ENCODE measurements at places on chromosomes 3 and 15.
A peak's percentile ranks its signal among the peaks of the same experiment; 100 is the strongest.

DNA sequence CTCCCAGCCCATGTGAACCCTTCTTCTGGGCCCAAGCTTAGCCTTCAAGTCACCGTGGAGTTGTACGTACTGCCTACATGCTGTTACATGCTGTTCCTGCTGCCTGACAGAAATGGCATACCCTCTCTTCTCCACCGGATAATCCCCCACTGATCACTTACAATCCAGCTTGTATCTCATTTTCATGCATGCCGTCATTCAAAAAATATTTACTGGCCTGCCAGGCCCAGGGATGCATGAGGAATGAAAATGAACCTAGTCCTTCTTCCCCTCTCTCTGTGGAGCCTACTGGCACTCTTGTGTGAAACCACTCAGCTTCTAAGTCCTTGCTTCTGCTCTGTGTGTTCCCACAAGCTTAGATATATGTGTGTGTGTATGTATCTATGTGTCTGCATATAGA lies 60.6 kb downstream of the WNT5A start:
- DNase-seq = no peak

- no peak for DNase-seq
These were observed 344.9 kb upstream of the TPM1 start for GRCh38 chr15:62697636-62698035.

DNA sequence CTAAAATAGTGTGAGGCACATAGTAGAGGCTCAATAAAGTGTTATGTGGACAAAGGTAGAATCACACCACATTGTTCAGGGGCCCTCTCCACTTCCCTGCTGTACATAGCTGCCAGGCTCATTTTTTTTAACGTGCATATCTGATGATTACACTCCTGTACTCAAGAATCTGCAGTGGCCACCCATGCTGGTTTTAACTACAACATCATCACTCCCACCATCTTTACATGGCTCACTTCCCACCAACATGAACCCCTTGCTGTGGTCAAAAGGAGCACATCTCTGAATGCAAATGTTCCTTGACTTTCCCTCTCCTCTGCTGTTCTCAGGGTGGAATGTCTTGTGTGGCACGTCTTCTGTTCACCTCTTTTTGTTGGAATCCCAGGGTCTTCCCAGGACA lies 76.7 kb downstream of the FEM1B start:
- no peak for DNase-seq

- no peak for DNase-seq
These were observed 13.9 kb downstream of the EOMES start for GRCh38 chr3:27708250-27708649.

DNA sequence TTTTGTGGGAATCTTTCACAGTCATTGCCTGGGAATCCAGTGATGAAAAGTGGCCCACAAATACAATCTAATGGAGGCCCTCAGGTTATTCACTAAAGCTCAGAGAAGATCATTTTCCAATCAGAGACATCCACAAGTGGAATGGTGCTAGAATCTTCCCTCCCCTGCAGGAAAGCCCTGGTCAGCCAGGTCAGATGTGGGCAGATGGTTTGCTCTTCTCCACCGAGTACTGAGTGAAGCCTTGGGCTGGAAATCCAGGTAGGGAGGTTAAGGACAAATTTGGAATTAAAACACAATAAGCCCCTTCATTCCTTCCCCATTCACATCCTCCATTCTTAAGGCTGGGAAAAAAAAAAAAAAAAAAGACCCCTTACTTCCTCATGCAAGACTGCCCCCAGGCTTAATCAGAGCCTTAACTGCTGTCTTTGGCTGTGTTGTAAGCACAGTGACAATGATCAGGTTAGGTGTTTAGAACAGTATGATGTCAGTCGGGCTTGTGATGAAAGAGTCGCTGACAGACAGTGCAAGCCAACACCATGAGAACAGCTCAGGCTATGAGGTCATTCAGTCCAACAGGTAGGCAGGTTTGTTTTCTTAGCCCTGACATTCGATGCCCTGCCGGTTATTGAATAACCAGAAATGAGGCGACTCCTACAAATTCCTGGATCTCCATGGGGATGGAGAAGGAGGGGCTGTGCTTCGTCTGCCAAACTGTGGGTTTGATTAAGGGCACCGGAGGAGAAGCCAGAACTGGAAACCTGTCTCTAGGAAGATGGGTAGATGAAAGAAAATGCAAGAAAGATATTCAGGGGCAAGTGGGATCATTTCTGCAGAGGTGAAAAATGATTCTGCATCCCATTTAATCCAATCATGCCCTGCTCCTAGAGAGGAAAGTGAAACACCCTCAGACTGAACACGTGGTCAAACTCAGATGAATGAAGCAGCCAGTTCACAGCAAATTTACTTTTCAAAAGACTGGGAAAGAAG lies 23.5 kb upstream of the HES1 start:
- DNase-seq = no peak

DNA sequence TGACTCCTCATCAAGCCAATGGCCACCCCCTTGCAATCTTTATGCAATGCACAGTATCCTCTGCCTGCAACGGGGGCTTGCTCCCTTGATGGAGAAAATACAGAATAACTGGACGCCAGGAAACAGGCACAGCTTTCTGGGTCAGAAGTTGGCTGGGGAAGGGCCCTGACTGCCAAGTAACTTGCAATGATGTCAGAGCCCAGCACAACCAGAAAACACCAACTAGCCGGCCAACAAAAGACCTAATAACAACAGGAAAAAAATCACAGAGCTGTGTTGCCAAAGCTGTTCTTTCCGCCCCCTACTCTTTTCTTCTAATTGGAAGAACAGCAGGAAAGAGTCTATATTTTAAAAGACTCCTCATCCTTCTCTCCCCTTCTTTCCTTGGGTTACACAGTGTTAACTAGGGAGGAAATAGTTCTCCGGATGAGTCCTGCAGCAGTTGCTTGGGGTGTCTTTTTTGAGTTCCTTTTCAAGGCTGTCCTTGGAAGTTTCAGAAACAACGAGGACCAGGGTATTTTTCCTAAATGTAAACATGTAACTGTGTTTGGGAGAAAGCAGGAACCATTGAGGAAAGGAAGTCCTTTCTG lies 1.4 kb upstream of the SEMA6D start:
- DNase-seq = peak; percentile 36

- no peak for DNase-seq
These were observed 54.3 kb downstream of the BDH1 start for GRCh38 chr3:197501496-197501878.

- DNase-seq = no peak
These were observed 37.6 kb downstream of the PTPN23 start for GRCh38 chr3:47418167-47419082.

- no peak for DNase-seq
These were observed 81.1 kb downstream of the MEGF11 start for GRCh38 chr15:66172324-66172980.

DNA sequence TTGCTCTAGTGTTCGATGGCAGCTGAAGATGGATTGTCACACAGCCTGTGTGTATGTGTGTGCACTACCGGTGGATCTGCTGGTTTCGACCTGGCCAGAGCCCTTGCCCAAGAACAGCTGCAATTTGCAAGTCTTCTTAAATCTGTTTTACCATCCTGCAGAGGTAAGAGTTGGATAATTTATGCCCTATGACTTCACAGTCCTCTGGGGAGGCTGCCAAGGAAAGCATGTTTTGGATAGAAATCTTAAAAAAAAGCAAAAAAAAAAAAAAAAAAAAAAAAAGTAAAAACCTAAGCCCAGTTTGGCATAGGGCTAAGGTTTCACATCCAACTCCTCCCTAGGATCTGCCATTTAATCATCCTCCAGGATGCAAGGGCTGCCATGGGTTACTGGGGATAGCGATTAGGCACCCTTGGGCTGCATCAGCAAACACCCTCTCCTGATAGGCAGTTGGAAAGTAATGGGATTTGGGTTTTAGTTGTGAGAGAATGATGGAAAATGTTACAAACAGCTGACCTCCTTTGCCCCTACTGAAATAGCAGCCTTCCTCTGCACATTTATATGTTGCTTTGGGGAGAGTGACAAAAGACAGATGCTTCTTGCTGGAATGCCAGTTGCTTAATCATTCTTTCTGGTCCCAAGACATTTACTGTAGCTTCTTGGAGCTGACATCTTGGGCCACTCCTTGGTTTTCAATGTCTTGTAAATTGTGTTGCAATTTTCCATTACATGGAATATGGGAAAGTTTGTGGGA lies 35.4 kb downstream of the CD200R1L start:
- peak; percentile 93 for DNase-seq

DNA sequence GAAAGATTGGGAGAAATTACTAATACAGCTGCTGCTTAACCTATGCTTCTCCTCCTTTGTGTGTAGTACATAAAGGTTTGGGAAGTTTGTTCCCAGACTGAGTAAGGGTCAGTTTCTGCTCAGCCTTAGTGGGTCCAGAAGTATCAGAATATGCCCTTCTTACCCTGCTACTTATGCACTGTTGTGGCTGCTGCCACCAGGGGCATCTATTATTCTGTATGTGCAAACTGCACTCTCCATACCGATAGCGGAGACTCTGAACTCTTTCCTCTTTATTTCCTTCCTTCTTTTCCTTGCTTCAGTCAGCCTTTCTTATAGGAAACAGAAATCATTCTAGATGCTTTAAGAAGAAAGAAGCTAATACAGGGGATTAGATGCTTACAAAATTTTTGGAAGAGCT lies 4.0 kb downstream of the NEDD4 start:
- no peak for DNase-seq

GRCh38 chr15:78204351-78205309 lies 29.7 kb downstream of the ACSBG1 start:
- DNase-seq = peak; percentile 23

- DNase-seq = no peak
These were observed 63.7 kb downstream of the MAGI1 start for GRCh38 chr3:65975032-65975431.

GRCh38 chr15:59292442-59293151 lies 80.1 kb downstream of the MYO1E start:
- no peak for DNase-seq

DNA sequence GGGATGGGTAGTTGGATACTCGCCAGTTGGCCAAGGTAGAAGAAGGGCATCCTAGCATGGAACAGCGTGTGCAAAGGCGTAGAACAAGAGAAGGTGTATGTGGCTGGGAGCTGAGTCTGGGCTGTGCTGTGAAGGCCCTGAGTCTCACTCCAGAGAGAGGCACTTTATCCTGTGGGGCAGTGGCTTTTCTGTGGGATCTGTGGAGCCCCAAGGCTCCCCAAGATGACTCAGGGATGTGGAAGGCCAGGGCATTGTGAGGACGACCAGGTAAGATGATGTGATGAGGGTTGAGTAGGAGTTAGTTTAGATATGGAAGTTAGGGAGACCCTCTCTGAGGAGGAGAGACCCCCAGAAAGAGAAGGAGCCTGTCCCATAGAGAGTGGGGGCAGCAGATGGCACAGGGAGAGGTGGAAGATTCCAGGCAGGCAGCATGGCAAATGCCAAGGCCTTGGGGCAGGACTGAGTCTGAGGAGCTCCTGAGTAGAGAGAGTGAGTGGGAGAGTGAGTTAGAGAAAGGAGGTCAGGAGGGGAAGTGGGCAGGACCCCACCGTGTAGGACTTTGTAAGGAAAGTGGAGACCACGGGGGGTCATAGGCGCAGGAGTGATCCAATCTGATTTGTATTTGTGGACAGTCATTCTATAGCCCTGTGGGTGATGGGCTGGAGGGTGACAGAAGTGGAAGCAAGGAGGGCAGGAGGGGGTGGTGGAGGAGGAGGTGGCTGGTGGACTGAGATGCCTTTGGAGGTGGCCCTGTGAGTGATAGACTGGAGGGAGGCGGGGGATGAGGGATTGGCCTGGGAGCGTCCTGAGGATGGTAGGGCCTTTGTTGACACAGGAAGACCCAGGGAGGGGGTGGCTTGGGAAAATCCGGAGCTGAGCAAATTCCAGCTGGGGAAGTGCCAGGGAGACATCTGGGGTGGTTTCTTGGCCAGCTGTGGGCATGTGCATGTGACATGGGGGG lies 50.3 kb downstream of the FBLN2 start:
- no peak for DNase-seq

GRCh38 chr3:43855674-43856299 lies 165.0 kb downstream of the ABHD5 start:
- no peak for DNase-seq

DNA sequence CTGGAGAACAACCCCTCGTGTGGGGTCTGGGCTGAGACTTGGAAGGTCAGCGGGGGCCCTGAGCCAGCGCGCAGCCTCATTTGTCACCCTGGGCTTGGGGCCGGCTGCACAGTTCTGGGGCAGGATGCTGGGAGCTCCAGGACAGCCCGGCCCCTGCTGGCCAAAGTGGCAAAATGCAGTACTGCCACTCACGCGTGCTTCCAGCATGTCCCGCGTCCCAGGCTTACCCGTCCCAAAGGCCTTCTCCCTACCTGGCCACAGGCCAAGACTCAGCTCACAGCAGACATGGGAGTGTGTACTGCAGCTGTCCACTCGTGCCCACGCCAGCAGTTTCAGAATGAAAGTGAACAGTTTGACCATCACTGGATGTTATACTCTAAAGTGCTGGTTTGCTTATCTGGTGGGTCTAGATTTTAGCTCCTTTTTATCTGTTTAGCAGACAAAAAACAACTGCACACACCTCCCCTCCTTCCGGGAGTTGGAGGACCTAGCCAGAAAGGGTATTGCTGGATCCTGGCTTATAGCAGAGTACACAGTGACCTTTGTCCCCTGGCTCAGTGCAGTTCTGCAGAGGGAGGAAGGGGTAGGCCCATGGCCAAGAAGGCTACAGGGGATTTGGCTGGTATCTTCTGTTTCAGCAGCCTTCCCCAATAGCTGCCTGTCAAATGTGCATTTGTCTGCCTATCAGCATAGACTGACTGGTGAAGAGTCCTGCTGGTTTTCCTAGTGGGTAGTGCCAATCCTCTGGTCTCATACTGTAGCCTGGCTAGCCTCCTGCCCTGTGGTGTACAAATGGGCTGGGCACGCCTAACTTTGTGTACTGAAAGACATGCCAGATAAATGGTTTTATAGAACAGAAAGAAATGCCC lies 23.2 kb upstream of the IP6K2 start:
- peak; percentile 53 for DNase-seq

GRCh38 chr15:26888761-26889160 lies 21.9 kb downstream of the GABRA5 start:
- DNase-seq = no peak

DNA sequence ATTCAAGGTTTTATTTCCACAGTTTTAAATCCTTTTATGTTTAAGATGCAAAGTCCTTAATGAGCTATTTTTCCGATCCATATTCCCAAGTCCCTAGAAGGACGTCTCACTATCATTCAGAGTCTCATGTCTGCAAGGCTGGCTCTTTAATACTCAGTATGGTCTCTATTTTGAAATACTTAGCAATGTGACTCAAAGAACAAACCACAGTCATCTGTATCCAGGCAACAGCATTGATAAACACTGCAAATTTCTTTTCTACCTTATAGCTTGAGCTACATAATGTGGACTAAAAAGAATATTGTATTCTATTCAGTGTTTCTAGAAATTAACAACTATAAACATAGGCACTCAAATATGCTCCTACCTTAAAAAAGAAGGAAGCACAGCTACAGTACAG lies 588.3 kb upstream of the NAALADL2 start:
- DNase-seq = peak; percentile 48

GRCh38 chr3:152779653-152780052 lies 55.3 kb upstream of the P2RY1 start:
- no peak for DNase-seq

GRCh38 chr3:140552403-140552802 lies 125.5 kb upstream of the TRIM42 start:
- no peak for DNase-seq

DNA sequence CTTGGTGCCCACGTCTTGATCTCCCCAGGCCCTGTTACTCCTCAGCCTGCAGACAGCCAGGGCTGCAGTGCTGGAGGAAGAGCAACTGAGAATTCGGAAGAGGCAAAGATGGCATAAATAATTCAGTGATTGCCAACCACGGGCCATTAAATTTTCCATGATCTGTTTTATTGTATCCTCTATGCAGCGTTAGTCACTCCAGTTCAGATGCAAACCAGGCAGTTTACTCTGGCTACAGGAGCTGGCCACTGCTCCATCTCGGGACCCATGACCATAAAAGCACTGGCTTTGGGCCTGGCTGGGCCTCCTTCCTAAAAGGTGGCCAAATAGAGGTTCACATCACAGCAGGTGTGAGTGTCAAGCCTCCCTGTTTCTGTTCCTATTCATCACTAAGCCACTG lies 137.6 kb upstream of the TLE3 start:
- DNase-seq = no peak

All from skeletal muscle cell (primary cell).